ENCODE measurements at places on chromosomes 4 and X. TPM values are rescaled to one million over a fixed set of nuclear protein-coding genes. Genes with fewer than 3 reads are reported as not detected.

Gene ZNF157
- 5.4 TPM for total RNA-seq

Gene REELD1
- total RNA-seq = not detected

Gene SPANXN3
- total RNA-seq = not detected

Gene EXOC1
- total RNA-seq = 53.9 TPM

Gene EDNRA
- 10.5 TPM for total RNA-seq

Gene RADX
- 14.4 TPM for total RNA-seq

Gene CLIC2
- 3.1 TPM for total RNA-seq

Gene PRRG3
- 6.5 TPM for total RNA-seq

Gene JCHAIN
- total RNA-seq = 3.6 TPM

Gene APLN
- total RNA-seq = 2.0 TPM

Gene ELMOD2
- total RNA-seq = 76.4 TPM

Gene CYSLTR1
- 2.6 TPM for total RNA-seq

Gene SLC25A43
- total RNA-seq = 3.6 TPM

Gene FNIP2
- 42.0 TPM for total RNA-seq

Data from cerebellum (tissue), 4 donors.